Stimulated activated CD4-positive, alpha-beta T cell treated with anti-CD3 and anti-CD28 coated beads, Interleukin-2, amount 100 ng/mL, for 4 hours (primary cell): ENCODE measurements at places on chromosomes 12 and 14.

- DNase-seq, result no peak
These were observed 59.6 kb downstream of the FIGNL2 start for GRCh38 chr12:51788876-51789275.

- no peak for DNase-seq
These were observed 275.4 kb downstream of the PAWR start for GRCh38 chr12:79415321-79415720.

- no peak for DNase-seq
These were observed 811 bp upstream of the INF2 start for GRCh38 chr14:104688505-104689108.

DNA sequence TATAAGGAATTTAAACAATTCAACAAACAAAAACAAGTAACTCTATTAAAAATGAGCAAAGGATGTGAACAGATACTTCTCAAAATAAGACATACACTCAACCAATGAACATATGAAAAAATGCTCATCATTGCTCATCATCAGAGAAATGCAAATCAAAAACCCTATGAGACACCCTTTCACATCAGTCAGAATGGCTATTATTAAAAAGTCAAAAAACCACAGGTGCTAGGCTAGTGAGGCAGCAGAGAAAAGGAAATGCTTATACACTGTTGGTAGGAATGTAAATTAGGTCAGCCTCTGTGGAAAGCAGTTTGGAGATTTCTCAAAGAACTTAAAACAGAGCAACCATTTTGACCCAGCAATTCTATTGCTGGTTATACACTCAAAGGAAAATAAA lies 52.0 kb downstream of the NAV3 start:
- no peak for DNase-seq

DNA sequence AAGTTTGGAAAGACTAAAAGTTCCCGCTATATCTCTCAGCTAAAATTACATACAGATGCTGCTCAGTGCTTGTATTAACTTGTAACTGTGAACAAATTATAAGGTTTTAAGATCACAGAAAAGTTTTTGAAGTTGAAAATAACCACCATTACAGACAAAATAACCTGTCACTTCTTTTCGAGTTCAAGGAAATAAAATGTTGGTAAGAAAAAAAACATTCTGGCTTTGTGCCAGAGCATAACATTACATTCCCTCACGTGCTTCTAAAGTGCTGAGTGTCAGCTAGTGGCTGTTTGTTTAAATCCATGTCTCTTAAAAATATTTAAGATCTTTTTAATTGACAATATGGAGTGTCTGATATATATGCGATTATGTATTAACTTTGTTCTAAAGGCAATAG lies 27.2 kb upstream of the ADAMTS20 start:
- no peak for DNase-seq

GRCh38 chr12:48092611-48093010 lies 13.3 kb downstream of the SENP1 start:
- no peak for DNase-seq

GRCh38 chr14:95206534-95206933 lies 49.2 kb upstream of the DICER1 start:
- DNase-seq, result no peak

- DNase-seq, result no peak
These were observed 20.2 kb upstream of the KRT8 start for GRCh38 chr12:52924764-52925716.

- DNase-seq, result no peak
These were observed 132.2 kb upstream of the TMTC2 start for GRCh38 chr12:82554529-82554928.

- no peak for DNase-seq
These were observed 206.5 kb downstream of the SLC41A2 start for GRCh38 chr12:104751594-104751993.

GRCh38 chr12:50353404-50353803 lies 43.0 kb downstream of the FAM186A start:
- no peak for DNase-seq

GRCh38 chr12:112809684-112810083 lies 18.1 kb downstream of the RPH3A start:
- no peak for DNase-seq

GRCh38 chr12:53698948-53699677 lies 23.2 kb upstream of the ATP5MC2 start:
- no peak for DNase-seq

DNA sequence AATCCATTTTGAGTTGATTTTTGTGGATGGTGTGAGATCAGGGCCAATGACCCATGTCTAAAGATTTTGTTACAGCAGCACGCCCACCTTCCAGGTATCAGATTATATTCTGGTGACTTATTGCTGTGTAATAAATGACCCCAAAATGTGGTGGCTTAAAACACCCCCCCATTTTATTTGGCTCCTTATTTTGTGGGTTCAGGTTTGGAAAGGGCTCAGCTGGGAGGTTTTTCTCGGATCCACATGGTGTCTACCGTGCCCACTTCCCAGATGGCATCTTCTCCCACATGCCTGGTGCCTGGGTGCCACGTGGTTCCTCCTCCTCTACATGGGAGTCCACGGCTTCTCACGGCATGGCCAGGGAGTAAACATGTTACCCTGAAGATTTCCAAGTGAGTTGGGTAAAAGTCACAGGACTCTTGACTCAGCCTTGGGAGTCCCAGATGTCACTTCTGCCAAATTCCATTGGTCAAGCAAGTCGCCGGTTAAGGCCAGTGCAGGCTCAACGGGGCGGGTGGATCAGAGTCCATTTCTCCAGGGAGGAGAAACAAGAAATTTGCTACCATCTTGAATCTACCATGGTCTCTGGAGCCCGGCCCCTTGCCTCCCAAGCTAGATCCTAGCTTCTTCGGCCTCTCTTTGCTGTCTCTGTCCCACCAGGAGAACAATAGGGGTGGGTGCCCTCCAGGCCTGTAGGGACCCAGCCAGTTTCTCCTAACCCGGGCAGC lies 214.3 kb downstream of the KIF26A start:
- no peak for DNase-seq

DNA sequence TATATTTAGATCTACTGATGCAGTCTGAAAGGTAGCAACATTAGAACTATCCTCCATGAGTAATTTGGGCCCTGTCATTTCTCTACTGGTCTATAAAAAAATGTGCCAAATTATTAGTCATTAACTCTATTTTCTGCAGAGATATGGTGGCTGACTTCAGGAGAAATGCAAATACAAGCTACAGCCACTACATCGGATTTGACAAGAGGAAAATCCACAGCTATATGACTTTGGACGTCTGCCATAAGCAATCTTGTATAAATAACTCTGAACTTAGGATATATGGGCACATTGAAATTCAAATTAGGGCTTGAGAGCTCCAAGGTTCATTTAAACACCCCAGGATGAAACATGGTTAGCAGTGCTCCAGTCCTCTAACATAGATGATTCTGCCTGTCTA lies 983.0 kb upstream of the LRFN5 start:
- no peak for DNase-seq

- DNase-seq, result no peak
These were observed 130.3 kb upstream of the EGLN3 start for GRCh38 chr14:34081101-34081575.

DNA sequence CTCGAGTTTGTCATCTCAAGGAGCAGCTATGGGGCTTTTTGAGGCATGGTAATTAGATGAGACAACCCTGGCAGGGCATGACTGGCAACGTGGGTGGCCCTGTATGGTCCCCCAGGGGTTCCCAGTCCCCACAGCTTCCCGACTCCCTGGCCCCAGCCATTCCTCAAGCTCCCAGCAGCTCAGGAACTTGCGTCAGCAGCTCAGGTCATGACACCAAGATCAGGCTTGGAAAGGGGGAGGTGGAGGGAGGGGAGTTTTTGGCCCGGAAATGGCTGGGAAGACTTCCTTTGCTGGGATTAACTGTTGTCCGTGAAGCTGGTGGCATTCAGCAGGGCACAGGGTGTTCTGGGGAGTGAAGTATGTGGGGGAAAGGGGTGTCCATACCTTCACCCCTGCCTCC lies 10.4 kb upstream of the NRIP2 start:
- DNase-seq, result no peak

GRCh38 chr14:68977718-68978171 lies 1.4 kb downstream of the ACTN1 start:
- no peak for DNase-seq

DNA sequence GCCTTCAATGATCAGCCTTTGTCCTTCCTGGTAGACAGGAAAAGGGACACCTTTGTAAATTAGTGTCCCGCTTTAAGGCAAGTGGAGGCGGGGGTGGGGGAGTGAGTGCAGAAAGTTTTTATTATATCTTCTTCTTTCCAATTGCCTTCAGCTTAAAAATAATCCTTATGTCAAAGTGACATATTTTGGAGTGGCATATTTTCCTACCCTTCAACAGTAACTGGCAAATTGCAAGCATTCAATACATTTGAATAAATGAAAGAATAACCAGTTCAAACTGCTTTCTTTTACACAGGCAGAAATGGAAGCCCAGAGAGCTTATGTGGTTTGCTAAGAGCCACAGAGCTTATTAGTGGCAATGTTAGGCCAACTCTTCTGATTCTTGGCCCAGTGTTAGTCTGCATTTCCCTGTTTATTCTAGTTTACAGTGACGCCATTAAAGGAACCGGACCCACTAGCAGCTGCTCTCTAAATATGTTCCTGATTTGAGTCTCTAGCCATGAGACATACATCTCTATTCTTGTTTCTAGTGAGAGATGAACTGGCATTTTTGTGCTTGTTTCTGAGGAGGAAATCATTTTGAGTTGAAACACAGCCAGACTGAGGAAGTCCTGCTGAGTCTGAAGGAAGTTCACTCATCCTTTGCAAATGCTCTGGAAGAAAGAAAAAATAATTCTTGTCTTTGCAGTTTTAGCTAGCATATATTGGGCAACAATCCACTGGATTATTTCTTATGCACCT lies 468.7 kb downstream of the NOVA1 start:
- no peak for DNase-seq

DNA sequence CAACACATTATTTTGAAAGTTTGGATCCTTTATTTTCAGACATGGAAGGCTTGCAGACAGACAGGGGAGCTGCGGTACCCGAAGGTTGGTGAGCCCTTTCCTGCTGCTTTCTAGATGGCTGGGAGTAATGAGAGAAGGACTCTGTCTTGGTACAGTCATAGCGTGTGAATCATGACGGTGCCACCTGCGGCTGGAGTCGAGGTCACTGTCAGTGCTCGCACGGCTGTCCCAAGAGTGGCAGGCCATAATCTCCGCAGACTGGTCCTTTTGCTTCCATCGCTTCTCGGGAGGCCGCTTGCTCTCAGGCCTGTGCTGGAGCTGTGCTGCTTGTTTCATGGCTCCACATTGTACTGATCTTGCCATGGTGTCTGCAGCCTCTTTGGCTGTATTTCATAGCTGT lies 64.8 kb upstream of the RD3L start:
- no peak for DNase-seq

DNA sequence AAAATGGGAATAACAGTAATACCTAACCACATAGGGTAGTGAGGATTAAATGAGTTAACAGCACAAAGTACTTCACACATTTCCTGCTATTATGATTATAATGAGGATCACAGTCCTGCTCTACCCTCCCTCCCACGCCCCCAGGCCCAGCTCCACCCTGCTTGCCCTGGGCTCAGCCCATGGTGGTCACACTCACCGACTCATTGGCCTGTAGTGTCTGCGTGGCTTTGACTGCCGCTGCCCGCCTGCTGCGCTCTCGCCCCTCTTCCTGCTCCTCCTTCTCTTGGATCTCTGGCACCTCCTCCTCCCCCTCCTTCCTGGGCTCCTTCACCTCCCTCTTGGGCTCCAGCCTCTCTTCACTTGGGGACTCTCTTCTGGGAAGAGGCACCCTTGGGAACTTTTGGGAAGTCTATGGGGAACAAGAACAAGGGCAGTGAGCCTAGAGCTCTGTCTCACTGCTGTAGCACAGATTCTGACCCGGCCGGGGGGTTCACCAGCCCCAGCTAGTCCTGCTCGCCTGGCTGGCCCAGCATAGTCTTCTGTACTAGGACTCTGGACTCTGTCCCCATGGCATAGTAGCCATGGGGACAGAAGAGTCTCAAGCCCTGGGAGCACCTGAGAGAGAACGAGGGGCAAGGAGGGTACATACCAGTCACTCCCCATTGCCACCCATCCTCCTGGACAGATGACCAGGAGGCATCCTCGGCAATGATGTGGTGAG lies 7.1 kb upstream of the PNMA1 start:
- DNase-seq, result no peak

- DNase-seq, result no peak
These were observed 2.9 kb upstream of the HMGA2 start for GRCh38 chr12:65821336-65821735.

DNA sequence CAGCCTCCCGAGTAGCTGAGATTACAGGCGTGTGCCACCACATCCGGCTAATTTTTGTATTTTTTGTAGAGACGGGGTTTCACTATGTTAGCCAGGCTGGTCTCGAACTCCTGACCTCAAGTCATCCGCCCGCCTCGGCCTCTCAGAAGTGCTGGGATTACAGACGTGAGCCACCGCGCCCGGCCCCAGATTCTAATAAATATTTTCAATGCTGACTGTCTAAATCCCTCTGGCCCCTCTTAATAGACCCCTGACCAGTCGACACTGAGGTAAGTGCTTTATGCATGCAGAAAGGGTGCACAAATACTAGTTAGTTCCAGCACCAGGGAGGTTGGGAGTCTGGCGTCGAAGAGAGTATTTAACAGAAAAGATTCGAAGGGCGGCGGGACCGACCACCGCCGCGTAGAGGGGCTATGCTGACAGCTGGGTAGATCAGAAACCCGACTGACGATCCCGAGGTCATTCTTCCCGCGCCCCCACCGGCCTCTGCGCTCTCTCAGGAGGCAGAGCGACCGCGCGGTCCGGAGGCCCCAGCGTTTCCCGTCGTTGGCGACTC lies 1.1 kb upstream of the SPATS2 start:
- DNase-seq, result no peak

GRCh38 chr12:11595080-11595479 lies 54.4 kb upstream of the ETV6 start:
- DNase-seq, result no peak

- DNase-seq, result no peak
These were observed 174.7 kb upstream of the ALG10B start for GRCh38 chr12:38141861-38142260.

DNA sequence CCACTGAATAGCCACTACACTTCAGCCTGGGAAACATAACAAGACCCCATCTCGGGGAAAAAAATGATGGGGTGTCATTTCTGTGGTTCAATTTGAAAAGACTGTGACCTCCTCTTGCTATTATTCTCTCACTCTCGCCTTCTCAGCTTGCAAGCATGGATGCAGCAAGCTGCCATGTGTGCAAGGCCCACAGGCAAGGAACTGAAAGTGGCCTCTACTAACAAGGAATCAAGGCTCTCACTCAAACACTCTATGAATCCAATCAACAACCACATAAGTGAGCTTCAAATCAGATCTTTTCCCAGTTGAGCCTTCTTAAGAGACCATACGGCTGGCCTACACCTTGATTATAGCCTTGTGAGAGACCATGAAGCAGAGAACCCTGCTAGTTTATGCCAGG lies 17.9 kb upstream of the DHRS7 start:
- DNase-seq, result no peak

- DNase-seq, result no peak
These were observed 283.0 kb downstream of the ACSS3 start for GRCh38 chr12:81360916-81361315.

DNA sequence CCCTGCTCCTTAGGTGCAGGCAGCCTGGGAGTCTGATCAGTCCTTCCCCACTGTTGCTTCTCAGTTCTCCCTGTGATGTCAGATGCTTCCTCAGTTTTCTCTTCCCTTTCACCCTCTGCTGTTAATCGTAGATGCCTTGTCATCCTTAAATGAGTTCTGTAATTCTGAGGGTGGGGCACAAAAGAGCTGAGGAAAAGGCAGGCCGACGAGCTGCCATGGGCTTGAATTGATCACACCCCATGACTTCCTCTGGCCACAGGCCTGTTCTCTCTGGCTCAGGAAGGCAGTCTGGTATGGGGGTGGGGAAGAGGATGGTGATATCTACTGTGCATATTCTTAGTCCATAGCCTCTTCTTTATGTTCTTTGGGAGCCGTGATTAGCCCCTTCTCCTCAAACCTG lies 5.2 kb upstream of the AP1G2 start:
- no peak for DNase-seq
